ENCODE measurements at places on chromosomes 12 and 14.

DNA sequence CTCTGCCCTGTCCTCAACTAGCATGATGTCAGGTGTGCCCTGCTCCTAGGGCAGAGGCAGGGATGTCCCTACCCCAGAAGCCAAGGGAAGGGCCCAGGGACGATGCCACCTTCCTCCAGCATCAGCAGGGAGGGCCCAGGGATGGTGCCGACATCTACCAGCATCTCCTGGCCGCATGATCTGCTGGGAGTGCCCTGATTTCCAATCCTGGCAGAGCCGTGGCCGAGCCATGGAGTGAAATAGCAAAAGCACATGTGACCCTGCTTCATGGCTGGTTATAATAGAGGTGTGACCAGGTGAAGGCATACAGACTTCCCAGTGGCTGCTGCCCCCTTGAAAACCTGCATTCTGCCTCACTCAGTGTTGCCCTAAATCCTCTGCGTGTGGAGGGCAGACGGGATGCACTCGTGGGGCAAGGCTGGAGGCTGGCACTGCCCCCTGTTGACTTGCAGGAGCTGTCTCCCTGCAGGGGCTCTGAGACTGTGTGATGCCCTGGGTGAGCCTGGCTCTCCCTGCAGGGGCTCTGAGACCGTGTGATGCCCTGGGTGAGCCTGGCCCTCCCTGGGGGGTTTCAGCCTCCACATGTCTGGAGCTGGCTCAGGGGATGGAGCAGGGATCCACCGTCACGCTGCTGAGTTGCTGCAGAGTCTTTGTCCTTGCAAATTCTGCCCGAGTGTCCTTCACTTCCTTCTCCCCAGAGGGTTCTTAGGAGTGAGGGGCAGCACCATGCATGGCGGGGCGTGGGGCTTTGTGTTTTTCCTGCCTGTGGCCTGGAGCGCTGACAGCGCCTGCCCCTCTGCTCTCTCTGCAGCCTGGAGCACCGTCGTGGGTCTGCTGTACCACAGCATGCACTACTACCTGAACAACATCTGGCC is 51.7 kb downstream of the ADGRD1 start:
- no peak for DNase-seq

GRCh38 chr12:108386709-108387360 is 47.7 kb upstream of the CMKLR1 start:
- no peak for DNase-seq

- DNase-seq, result no peak
These were observed 51.5 kb upstream of the RAP1B start for GRCh38 chr12:68559246-68559645.

DNA sequence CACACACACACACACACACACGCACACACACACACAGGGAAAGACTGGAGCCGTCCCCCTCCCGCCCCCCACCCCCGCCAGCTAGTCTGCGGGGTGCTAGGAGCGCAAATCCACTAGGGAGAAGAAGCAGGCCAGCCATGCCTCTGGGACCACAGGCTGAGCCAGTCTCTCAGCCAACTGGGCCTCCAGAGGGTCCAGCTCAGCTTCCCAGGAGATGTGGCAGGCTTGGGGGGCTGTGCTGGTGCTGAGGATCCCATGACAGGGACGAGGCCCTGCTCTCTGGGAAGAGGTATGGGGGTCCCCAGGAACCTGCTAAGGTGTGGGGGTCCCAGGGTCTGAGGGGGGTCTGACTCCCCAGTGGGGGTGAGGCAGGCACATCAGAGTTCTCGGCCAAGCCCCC is 133.5 kb downstream of the NCOR2 start:
- no peak for DNase-seq

DNA sequence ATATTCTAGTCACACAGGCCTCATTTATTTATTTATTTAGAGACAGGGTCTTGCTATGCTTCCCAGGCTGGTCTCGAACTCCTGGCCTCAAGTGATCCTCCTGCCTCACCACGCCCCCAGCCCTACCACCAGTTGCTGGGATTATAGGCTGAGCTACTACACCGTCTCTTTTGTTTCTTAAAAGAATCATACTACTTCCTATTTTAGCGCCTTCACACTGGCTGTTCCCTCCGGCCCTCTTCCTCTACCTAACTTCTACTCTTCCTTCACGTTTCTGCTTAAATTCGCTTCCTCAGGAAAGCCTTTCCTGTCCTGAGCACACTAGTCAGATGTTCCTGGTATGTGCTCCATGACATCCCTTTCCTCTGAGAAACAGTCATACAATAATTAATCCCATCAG is 6.4 kb upstream of the MRPL42 start:
- no peak for DNase-seq

GRCh38 chr14:47919997-47920396 is 244.6 kb upstream of the MDGA2 start:
- DNase-seq, result peak; percentile 44

- DNase-seq, result no peak
These were observed 24.3 kb downstream of the TSPAN9 start for GRCh38 chr12:3101309-3102024.

DNA sequence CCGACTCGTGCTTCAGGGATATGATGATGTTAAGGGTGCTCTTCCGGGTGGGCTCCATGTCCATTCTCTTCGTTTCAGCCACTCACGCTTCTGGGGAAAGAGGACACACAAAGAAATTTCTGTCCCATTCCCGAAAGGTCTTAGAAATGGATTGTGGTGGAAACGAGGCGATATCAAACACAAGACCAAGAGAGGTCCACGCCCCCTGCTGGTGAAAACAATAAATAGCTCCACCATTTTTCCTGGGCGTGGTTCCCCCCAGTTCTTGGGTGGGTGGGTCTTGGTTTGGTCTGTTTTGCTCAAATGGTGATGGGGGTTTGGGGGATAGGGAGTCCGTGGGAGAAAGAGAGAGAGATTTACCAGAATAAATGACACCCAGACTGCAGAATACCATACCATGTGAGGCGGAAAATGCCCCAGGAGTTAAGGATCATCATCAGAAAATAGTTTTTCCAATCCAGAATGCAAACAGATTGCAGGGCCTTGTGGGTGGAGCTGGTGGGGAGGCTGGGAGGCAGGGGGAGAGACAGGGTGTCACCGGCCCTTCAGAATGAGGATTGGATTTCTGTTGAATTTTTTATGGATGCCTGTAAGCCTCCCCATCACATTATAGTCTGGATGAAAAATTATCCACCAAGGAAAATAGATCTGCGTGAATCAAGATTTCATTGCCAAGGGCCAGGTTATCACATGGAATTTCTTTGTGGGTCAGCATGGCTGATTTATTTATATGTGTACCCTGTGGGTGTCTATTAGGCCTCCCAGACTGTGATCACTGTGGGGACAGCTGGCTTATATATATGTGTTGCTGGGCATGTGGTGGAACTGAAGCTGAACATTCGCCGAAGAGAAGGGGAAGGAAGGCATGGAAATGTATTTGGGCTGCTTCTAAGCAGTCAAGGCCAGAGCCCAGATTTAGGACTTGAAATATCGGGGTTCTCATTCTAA is 55.8 kb downstream of the SRRM4 start:
- no peak for DNase-seq

DNA sequence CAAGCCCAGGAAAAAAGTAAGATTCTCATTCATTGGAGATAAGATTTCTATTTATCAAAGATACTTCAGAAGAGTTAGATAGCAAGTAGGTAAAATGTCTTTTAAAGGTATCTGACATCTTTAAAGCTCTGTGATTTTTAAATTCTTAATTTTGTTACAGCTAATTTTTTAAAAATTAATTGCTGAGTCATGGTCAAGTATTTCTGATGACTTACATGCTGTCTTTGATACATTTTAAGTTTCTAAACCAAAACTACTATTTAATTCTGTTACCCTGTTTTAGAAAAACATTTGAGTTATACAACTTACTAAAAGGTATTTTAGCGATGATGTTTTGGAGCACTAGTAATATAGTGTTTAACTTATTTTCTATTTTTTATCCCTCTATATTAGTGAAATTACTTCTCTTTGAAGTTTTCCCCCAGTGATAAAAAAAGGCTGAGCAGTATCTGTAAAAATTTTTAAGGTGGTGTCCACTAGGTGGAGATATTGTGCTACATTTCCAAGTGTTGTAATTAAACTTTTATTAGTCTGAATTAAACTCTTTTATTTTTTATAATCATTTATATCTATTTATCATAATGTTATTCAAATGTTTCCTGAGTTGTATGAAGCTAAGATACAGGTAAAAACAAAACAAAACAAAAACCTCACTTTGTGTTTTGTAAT is 11.5 kb downstream of the ALG10 start:
- DNase-seq, result no peak

- DNase-seq, result no peak
These were observed 478 bp downstream of the RITA1 start for GRCh38 chr12:113186033-113186365.

- DNase-seq, result no peak
These were observed 1428.3 kb downstream of the AACS start for GRCh38 chr12:126493366-126494108.

DNA sequence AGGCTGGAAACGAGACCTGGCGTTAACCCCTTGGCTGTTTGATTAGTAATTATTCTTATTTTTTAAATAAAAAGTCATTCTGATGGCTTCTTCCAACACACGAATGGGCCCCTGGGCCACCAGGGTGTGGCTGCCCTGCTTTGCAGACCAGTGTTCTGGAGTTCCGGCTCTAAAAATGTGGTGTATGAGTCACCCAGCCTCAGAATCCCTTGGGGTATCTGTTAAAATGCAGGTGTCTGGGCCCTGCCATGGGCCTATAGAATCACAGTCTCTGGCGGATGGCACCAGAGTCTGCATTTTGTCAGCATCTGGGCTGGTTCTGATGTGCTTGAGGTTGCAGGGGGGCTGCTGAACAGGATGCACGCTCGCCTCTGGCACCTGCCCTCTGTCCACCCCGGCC is 2.5 kb upstream of the PSMC1 start:
- no peak for DNase-seq

- no peak for DNase-seq
These were observed 142.8 kb upstream of the PELI2 start for GRCh38 chr14:55975281-55975910.

DNA sequence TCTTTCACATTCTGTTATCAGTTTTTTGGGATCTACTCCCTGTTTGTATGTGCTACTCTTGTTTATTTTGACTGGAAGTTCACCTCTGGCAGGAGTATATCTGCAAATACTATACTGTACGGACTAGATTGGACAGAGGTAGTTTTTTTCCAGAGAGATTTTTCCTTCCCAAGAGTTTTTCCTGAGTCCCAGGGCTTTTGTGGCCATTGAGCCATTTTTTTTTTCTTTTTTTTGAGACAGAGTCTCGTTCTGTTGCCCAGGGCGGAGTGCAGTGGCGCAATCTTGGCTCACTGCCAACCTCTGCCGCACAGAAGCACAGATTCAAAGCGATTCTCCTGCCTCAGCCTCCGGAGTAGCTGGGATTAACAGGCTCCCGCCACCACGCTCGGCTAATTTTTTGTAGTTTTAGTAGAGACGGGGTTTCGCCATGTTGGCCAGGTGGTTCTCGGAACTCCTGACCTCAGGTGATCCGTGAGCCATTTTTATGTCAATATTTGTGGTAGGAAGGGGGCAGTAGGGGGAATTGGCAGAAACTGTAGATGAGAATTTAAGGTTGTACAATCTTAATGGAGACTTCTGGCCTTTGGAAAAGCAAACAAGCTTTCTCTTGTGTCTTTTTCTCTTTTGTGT is 19.4 kb downstream of the KTN1 start:
- DNase-seq, result peak; percentile 83

GRCh38 chr12:128771681-128772080 is 52.1 kb downstream of the SLC15A4 start:
- DNase-seq, result no peak

- no peak for DNase-seq
These were observed 331.8 kb downstream of the TMEM132D start for GRCh38 chr12:129571901-129572494.

- DNase-seq, result no peak
These were observed 475.6 kb upstream of the SOX5 start for GRCh38 chr12:24424889-24425600.

- no peak for DNase-seq
These were observed 191.4 kb downstream of the KTN1 start for GRCh38 chr14:55771242-55771981.

DNA sequence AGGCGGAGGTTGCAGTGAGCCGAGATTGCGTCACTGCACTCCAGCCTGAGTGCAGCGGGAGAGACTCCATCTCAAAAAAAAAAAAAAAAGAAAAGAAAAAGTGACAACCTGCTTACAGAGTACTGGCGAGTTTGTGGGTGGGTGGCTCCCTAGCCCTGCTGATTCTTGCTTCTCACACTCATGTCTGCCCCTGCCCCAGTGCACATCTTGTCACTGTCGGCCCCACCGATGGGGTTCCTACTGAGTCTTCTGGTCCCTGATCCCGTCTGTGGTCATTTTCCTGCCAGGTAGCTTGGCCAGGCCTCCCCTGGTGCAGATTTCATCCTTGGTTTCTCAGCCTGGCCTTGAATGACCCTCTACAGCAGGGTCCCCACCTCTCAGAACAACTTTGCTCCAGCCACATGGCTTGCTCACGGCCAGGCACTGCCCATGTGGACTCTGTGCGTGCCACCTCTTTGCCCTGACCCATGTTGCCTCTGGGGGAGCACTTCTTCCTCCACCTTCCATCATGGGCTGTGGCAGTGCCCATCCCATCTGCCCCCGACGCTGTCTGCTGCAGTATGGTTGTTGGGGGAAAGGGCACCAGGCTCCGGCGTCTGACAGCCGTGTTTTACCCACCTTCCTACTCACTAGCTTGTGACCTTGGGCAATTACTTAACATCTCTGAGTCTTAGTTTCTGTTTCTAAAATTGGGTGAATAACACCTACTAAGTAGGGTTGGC is 2.1 kb upstream of the PTPN6 start:
- peak; percentile 42 for DNase-seq

DNA sequence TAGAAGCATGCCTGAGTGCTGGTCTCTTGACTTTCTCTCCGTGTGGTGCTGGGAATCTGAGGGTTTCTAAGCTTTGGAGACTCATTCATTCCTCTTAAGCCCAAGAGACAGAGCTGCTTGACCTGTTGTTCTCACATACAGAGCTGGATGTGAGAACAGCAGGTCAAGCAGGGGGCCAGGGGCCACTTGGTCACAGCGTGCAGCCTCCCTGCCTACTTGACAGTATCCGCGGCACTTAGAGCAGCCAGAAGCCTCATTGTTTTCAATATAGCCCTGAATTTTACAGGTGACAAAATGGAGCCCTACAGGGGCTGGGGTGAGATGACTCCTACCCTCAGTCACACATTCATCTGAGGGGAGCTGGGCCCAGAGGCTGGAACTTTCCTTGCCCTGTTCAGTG is 88.9 kb downstream of the ESRRB start:
- DNase-seq, result no peak

DNA sequence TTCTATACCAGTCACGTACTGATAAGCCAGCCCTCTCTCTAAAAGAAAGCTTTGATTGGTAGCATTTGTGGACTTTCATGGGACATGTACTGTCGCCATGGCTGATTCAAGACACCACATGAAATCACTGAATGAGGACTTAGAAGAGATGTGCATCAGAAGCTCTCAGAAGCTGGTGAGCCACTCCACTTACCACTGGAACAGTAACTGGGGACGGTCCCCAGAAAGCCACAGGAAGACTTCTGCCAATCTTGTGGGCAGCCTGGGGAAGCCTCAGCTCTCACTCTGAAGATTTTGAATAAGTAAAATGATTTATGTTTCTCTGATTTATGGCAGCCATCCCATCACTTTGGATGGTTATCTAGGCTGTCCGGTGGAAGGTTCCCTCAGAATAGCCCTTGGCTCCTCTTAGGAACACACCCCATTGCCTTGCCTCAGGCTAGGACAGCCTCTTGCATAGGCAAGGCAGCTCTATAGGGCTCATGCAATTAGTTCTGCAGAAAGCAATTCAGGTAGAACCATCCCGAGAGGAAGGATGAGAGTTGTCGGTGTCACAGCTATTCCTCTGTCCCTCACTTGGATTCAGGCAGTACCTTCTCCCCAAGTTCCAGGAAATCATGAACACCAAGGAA is 9.8 kb downstream of the DHRS1 start:
- DNase-seq, result no peak

Data from aorta (tissue), 5 donors.